Peyer's patch (tissue), 4 donors: ENCODE measurements at places on chromosomes 13 and 19. TPM values are rescaled to one million over a fixed set of nuclear protein-coding genes. Genes with fewer than 3 reads are reported as not detected.

DNA sequence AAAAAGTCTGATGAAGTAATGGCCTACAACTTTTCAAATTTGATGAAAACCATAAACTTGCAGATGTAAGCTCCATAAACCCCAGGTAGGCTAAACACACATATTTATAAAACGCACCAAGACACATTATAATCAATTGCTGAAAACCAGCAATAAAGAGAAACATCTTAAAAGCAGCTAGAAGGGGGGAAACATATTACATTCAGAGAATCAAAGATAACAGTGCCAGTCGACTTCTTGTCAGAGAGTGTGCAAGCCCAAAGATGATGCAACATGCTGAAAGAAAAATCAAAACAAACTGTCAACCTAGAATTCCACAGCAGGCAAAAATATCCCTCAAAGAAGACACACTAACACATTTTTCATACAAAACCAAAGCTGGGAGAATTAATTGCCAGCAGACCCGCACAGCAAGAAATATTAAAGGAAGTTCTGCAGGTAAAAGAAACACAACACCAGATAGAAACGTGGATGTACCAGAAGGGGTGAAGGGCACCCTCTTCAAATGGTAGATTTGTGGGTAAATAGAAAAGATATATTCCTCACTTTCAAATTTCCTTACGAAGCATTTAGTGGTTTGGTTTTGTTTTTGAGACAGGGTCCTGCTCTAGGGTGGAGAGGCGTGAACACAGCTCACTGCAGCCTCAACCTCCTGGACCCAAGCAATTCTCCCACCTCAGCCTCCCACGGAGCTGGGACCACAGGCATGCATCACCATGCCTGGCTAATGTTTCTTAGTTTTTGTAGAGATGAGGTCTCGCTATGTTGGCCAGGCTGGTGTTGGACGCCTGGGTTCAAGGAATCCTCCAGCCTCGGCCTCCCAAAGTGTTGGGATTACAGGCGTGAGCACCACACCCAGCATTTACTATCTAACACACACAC, 16.5 kb upstream of the ATP1A3 start:
- DNase-seq: no peak
- H3K4me3 ChIP-seq: no peak overlapping the region
- no peaks in the 10 kb centered on the region for H3K4me1 ChIP-seq
- H3K36me3 ChIP-seq: no peaks in the 10 kb centered on the region

DNA sequence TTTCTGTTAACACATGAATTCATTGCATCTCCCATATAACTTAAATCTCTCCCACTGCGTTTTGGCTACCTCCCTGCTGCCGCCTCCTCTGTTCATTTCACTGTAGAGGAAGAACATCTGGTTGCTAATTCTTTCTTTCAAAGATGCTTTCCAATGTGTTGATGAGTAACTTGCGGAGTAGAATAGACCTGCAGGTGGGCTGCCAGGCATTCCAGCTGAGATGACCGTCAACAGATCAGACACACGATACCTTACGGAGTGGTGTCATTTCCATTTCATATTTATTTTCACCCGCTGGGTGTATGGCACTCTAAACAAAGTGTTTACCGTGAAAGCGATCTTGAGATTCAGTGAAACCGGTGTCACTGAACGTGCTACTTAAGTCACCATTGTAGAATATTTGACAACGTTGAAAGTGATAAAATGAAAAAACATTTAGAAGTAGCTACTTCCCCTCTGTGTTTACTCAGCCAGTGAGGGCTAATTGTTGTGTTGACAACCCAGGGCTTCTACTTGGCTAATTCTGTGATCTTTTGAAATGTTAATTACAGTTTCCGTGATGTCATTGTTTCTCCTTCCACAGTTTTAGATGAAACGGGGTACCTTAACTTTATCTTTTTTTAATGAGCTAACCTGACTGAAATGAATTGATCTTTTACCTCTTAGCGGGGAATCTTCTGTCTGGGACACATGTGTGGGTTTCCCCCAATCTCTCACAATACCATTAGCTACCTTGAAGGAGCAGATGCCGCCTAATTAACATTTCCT, 228.5 kb upstream of the ARGLU1 start:
- no peaks in the 10 kb centered on the region for H3K27me3 ChIP-seq
- H3K4me3 ChIP-seq: no peak overlapping the region
- H3K4me1 ChIP-seq: no peaks in the 10 kb centered on the region
- no peak overlapping the region for H3K27ac ChIP-seq

DNA sequence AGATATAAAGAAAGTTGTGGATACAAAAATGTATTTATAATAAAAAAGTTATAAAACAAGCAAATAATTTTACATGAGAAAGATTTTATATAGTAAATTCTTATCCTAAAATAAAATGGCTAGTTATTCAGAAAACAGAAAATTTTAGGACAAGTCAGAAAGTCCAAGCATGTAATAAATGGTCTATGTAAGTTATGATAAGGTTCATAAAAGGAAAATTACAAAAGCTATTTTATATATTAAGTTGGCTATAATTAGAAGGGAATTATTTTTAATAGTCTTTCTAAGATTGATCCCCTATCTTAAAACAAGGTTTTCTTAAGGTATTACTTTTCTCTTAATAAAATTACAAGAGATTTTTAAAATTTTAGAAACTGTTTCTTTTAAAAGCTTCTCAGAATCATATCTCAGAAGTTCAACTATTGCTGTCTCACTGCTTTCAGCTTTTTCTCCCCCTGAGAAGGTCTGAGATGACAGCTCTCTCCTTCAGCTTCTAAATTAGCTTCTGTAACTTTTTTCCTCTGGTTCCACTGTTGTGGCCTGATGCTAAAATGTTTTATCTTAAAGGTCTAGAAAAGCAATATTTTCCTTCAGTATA, 8.7 kb downstream of the CCDC169 start:
- H3K36me3 ChIP-seq: no peaks in the 10 kb centered on the region
- no peaks in the 10 kb centered on the region for H3K4me1 ChIP-seq
- no peaks in the 10 kb centered on the region for H3K27me3 ChIP-seq
- H3K4me3 ChIP-seq: no peak overlapping the region

DNA sequence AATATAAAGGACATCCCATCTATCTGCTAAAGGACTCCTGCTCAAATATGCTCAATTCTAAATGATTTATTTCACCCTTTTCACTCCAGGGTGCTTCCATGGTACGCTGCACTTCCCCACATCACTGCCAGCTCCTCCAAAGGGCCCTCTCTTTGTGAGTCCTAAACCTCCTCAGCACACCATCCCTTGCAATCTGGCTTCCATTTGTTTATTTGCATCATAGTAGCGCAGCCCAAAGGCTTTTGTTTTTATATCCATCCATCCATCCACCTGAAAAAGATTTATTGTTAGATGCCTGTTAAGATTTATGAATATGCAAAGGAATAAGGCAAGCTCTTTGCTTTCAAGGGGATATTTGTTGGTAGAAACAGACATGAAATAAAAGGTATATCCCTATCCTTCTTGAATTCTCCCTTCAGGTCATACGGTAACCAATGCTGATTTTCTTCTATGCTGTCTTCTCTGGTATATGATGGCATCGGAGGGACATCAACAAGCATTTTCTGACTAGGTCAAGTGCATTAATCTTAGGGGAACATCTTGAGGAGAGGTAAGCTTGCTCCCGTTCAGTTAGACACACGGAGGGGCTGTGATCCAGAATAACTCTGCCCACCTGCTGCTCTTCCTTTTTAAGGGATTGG, 397.6 kb downstream of the LIG4 start:
- H3K27me3 ChIP-seq: no peaks in the 10 kb centered on the region
- no peak for DNase-seq
- H3K4me1 ChIP-seq: no peaks in the 10 kb centered on the region
- no peak overlapping the region for H3K4me3 ChIP-seq
- no peak overlapping the region for H3K27ac ChIP-seq

- H3K27me3 ChIP-seq: no peaks in the 10 kb centered on the region
- no peak overlapping the region for H3K27ac ChIP-seq
- H3K4me1 ChIP-seq: no peaks in the 10 kb centered on the region
These were observed 57.3 kb downstream of the MBD3L2B start for GRCh38 chr19:6963937-6964336.

GRCh38 chr13:91596842-91597241, 198.4 kb downstream of the GPC5 start:
- no peaks in the 10 kb centered on the region for H3K27me3 ChIP-seq
- DNase-seq: no peak
- no peak overlapping the region for H3K27ac ChIP-seq
- H3K4me1 ChIP-seq: no peaks in the 10 kb centered on the region
- H3K4me3 ChIP-seq: no peak overlapping the region

DNA sequence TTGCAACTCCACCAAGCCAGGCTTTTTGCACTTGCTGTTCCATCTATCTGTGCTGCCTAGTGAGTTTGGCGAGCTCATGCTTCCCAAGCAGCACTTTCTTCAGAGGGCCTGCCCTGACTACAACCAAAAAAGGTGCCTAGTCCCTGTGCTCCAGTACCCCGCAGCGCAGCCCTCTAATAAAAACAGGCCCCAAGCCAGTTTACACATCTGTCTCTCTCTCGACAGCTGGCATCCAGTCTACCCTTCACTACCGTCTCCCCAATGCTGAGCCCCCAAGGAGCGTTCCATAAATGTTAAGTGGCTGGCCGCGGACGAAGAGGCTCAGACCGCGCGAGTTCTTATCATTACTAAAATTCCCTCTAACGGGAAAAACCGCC, 512 bp downstream of the MED4 start:
- H3K27me3 ChIP-seq: no peaks in the 10 kb centered on the region
- no peaks in the 10 kb centered on the region for H3K36me3 ChIP-seq
- peak overlapping the region; percentile 82 for H3K4me3 ChIP-seq
- H3K4me1 ChIP-seq: no peaks in the 10 kb centered on the region
- H3K27ac ChIP-seq: peak overlapping the region; percentile 74

- no peaks in the 10 kb centered on the region for H3K4me1 ChIP-seq
- DNase-seq: no peak
- no peaks in the 10 kb centered on the region for H3K36me3 ChIP-seq
- no peak overlapping the region for H3K4me3 ChIP-seq
- H3K27ac ChIP-seq: no peak overlapping the region
These were observed 102.9 kb upstream of the STARD13 start for GRCh38 chr13:33388286-33388998.

GRCh38 chr19:54473892-54474372, 836 bp upstream of the CDC42EP5 start:
- peak overlapping the region; percentile 53 for H3K4me3 ChIP-seq
- no peak for DNase-seq

DNA sequence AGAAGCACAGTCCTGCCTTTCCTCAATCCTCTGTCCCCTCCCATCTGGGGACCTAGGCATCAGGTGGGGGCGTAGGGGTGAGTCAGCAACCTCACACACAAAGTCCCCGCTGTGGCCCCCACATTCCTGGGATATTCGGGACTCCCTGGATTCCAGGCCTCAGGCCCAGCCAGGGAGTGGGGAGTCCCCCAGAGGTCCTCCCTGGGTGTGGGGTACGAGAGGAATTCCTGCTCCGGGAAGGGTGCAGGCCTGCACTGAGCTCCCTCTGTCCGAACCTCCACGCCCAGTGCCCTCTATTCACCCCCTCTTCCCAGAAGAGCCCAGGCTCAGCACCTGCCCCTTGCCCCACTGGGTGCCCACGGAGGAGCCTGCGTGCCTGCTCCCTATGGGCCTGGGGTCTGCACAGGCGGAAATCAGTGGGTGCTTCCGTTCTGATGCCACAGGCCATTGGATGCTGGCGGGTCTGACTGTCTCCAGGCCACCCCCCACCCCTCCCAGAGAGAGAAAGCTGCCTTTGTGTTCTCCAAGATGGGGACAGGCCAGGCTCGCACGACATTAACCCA, 3.4 kb downstream of the CADM4 start:
- H3K36me3 ChIP-seq: no peaks in the 10 kb centered on the region
- no peak for DNase-seq
- no peaks in the 10 kb centered on the region for H3K27me3 ChIP-seq
- peaks cover 13% of the 10 kb centered on the region for H3K4me1 ChIP-seq
- H3K4me3 ChIP-seq: no peak overlapping the region

The RGCC gene
- 14.2 TPM for total RNA-seq

DNA sequence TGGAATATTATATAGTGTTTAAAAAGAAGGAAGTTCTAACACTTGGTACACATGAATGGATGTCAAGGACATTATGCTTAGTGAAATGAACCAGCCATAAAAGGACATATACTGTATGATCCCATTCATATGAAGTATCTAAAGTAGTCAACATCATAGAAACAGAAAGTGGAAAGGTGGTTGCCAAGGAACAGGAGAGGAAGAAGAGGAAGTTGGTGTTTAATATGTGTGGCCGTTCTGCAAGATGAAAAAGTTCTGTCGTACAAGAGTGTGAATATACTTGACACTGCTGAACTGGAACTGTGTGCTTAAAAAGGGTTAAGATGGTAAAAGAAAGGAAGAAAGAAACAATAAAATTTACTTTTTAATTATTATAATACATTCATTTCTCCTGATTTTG, 33.1 kb upstream of the C1QTNF9 start:
- no peak for DNase-seq
- H3K36me3 ChIP-seq: peaks cover 10% of the 10 kb centered on the region
- no peak overlapping the region for H3K27ac ChIP-seq
- no peak overlapping the region for H3K4me3 ChIP-seq

GRCh38 chr19:13460045-13460444, 46.2 kb downstream of the CACNA1A start:
- H3K36me3 ChIP-seq: no peaks in the 10 kb centered on the region
- no peak overlapping the region for H3K4me3 ChIP-seq
- H3K27ac ChIP-seq: no peak overlapping the region
- H3K27me3 ChIP-seq: no peaks in the 10 kb centered on the region

The ZNF761 gene
- total RNA-seq: 10.3 TPM

DNA sequence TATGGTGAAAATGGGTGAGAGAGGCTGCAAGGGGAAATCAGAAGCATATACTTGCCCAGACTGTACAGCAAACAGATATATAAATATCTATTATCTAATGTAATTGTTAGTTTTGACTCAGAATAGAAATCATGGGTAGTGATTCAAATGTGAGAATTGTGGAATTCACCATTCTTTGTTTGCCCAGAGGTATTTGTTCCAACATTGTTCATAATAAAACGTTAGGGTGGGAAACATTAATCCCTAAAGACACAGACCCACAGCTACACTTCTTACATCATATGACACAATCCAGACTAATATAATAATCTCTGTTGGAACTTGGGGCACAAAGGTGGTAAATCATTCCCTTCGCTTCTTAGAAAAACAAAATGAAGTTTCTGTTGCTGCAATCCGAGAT, 646.5 kb upstream of the SLITRK6 start:
- H3K27me3 ChIP-seq: no peaks in the 10 kb centered on the region
- no peak overlapping the region for H3K4me3 ChIP-seq
- H3K4me1 ChIP-seq: no peaks in the 10 kb centered on the region
- H3K27ac ChIP-seq: no peak overlapping the region
- H3K36me3 ChIP-seq: no peaks in the 10 kb centered on the region
- no peak for DNase-seq

GRCh38 chr13:87736849-87737385, 65.7 kb downstream of the SLITRK5 start:
- H3K27me3 ChIP-seq: no peaks in the 10 kb centered on the region
- H3K4me1 ChIP-seq: no peaks in the 10 kb centered on the region
- no peaks in the 10 kb centered on the region for H3K36me3 ChIP-seq
- H3K4me3 ChIP-seq: no peak overlapping the region
- no peak overlapping the region for H3K27ac ChIP-seq
- no peak for DNase-seq

- peaks cover 3% of the 10 kb centered on the region for H3K4me1 ChIP-seq
- no peak overlapping the region for H3K4me3 ChIP-seq
These were observed 100.2 kb upstream of the RFC3 start for GRCh38 chr13:33717775-33718174.
